ENCODE measurements at places on chromosomes 6 and 20.
A peak's percentile ranks its signal among the peaks of the same experiment; 100 is the strongest.

DNA sequence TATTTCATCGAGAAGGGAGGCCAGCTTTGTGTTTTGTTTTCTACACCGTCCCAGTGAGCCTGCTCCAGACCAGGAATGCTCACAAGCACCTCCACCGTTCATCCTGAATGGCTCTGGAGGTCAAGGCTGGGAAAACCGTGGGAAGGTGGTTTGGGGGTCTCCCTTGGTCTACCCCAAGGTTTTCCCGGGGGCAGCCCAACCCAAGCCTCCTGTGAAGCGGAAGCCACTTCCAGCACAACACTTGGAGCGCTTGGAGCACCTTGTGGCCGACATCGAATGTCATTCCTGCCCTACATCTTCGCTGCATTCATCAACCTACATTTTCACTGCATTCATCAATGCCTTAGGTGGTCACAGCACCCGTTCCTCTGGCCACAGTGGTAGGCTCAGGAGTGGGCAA lies 255.6 kb upstream of the PMEPA1 start:
- no peak for DNase-seq

DNA sequence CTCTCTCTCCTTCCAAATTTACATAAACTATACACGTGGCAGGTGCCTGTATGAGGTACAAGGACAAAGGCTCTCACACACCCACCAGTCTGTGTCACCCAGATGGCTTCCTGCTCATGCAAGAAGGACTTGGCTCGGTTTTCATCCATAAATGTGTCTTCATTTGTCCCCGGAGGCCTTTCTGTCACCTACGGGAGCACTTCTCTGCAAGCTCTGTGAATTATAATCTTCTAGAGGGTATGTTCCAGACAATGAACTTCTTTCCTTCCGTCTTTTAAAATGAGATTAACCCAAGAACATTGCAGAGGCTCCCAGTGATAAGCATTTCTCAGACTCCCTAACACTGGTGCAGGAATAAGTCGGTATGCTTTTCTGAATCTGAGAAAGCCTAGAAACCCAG lies 123.6 kb downstream of the PTPRT start:
- DNase-seq: no peak

- DNase-seq: peak; percentile 3
Observed at GRCh38 chr6:134437376-134437775, 119.5 kb upstream of the SGK1 start.

DNA sequence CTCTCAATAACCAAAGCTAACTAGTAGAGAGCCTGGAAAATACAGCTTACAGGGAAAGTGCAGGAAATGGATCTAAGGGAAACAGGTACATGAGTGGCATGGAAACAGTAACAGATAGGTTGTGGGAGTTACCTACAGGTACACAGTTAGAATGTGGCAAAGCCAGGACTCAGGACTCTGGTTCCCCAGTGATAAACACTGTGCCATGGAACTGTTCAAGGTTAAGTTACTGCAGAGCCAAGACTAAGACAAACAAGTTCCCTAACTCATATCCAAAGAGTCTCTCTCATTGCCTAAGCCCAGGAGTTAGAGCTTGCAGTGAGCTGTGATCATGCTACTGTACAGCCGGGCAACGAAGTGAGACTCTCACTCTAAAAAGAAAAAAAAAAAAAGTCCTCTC lies 6.6 kb downstream of the MED20 start:
- DNase-seq: no peak

GRCh38 chr20:18263723-18264122 lies 24.6 kb upstream of the ZNF133 start:
- no peak for DNase-seq

- no peak for DNase-seq
Observed at GRCh38 chr20:10119336-10119735, 84.5 kb downstream of the ANKEF1 start.

DNA sequence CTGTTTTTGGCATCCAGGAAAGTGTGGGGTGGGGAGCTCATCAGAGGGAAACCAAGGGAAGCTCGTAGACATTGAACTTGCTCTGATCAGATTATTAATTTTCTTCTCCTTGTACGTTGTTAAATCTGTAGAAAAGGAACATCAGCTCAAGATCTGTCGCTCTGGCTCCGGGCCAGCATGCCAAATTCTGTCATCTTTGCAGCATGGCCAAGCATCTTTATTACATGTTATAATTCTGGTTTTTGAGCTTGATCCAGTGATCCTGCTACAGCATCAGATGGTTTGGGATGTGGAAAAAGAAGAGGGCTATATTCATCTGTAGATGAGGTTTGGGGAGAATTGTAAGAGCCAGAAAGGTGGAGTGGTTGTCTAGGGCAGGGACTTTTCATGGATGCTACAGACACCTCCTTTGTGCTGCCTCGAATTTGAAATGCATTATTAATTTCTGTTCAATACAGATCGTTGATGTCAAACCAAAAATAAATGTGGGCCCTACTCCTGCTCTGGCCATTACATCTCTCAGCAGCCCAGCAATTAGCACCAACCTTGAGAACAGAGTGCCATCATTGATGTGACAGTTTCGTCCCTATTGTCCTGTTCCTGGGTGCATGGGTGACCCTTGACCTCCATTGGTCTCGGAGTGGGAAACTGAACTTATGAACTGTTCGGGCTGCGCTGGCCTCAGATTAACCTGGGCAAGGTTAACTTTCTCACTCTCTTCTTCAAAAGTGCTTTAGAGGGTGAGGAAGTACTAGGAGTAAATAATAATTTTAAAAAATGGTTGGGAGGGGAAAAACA lies 250.8 kb downstream of the SOX4 start:
- no peak for DNase-seq

- no peak for DNase-seq
Observed at GRCh38 chr6:35716798-35717197, 20.0 kb upstream of the ARMC12 start.

- DNase-seq: no peak
Observed at GRCh38 chr20:20971810-20972209, 134.3 kb downstream of the LINC00237 start.

DNA sequence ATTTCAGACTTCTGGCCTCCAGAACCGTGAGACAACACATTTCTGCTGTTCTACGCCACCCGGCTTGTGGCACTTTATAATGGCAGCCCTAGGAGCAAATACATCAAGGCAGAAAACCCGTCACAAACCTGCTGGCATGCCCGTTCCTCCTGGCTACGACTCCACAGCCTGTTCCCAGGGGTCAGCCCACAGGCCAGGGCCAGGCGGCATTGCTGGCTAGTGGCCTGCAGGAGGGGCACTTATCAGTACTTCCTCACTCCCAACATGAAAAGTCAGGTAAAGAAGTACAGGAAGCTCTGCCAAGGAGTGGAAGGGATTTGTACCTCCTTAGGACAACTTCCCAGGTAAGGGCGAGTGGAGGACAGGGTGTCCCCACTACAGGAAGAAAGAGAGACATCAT lies 223.1 kb upstream of the AGPAT4 start:
- no peak for DNase-seq

DNA sequence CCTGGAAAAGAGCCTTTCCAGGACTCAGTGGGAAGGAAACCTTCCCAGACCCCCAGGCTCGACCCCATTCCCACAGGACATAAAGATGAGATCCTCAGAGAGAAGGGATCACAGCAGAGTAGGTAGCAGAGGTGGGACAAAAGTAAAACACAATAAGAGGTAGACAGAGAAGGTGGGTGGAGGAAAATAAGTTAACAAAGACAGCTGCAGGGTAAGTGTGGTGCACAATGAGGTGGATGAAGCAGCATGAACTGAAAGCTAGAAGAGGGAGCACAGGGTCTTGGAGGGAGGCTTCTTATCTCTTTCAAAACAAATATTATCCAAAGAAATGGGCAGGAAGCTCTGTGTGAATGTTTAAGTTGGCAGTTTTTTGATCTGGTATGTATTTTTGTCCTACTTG lies 14.0 kb upstream of the MAP7 start:
- no peak for DNase-seq

- DNase-seq: no peak
Observed at GRCh38 chr6:20266851-20267608, 54.8 kb upstream of the MBOAT1 start.

DNA sequence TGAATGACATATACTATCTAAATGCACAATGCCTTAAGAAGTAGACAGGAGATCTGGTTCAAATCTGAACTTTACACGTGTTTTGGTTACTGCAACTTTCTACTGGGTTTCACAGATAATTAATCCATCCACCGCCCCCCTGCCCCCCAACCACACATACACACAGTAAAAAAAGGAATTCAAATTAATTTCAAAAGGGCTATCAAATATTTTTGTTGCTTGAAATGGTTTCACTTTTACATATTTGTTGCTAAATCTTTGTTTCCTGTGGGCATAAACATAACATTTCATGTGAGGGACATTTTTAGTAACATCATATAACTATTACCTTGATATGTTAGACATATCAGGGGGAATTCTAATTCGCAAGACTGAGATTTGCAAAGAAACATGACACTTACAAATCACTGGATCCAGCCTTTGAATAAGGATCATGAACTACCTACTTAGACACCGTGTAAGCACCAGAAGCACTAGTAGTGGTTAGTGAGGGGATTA lies 7.5 kb downstream of the NEDD9 start:
- no peak for DNase-seq

DNA sequence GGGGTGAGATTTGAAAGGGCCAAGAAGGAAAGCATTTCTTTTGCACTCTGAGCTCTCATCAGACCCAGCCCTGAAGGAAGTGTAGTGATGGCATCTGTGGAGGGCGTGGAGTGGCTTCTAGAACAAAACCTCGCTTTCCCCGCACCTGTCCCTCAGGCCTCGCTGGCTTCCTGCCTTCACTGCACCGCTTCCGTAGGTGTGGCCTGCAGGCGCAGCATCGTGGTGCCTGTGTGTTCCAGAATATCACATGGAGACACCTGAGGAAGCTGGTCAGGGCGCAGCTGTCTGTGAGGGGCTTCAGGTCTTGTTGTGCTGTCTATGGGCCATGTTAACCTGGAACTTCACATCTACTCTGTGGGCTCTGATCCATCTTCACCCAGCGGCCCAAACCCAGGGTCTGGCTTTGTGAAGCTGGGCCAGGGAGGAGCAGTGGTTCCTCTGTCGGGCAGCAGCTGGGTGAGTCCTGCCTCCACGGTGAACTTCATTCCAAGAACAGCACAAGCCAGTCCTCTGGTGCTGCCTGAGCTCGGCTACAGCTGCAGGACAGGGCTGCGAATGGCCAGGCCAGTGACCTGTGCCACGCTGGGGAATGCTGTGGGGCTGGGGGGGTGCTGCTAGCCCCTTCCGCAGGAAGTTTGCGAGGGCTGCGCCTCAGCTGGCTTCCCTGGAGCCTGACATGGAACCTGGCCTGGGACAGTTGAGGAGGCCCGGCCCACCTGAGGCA lies 40.9 kb downstream of the DSTN start:
- DNase-seq: peak; percentile 53

- DNase-seq: no peak
Observed at GRCh38 chr6:97422171-97422570, 139.2 kb upstream of the MMS22L start.

GRCh38 chr6:116217069-116217468 lies 36.8 kb downstream of the TSPYL4 start:
- no peak for DNase-seq

GRCh38 chr6:135372758-135373157 lies 124.8 kb downstream of the AHI1 start:
- no peak for DNase-seq

DNA sequence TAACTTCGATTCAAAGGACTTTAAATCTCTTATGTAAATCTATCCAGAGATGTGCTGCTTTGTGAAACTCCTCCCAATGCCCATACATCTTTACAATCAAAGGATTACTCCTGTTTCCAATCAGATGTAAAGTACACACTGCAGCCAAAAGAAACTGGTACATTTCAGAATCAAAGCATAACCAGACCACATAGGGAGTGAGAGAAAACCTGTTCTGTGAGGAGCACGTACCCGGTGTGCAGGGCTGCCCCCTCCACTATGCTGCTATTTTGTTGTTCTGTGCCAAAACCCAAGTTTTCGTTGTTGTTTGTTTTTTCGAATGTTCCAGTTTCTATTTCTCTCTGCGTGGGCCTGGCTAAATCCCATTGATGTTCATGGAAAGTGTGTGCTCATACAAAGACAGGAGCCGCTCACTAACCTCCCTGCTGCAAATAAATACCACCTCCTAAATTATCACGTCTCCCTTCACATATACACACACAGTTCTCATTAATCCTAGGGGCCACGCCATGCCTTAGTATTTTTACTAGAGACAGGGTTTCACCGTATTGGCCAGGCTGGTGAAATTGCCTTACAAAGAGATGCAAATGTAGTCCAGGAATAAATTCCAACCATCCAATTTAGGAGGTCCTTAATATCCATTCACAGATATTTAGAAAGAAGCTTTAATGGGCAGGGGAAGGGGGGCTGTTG lies 52.9 kb downstream of the ATP9A start:
- DNase-seq: no peak

GRCh38 chr20:24981790-24982189 lies 10.8 kb downstream of the APMAP start:
- no peak for DNase-seq

- no peak for DNase-seq
Observed at GRCh38 chr20:57308451-57309271, 20.9 kb upstream of the SPO11 start.

- no peak for DNase-seq
Observed at GRCh38 chr6:149236589-149236988, 80.9 kb upstream of the TAB2 start.

- no peak for DNase-seq
Observed at GRCh38 chr6:158852312-158853071, 33.3 kb upstream of the EZR start.

- no peak for DNase-seq
Observed at GRCh38 chr20:5864873-5865587, 85.3 kb downstream of the TRMT6 start.

DNA sequence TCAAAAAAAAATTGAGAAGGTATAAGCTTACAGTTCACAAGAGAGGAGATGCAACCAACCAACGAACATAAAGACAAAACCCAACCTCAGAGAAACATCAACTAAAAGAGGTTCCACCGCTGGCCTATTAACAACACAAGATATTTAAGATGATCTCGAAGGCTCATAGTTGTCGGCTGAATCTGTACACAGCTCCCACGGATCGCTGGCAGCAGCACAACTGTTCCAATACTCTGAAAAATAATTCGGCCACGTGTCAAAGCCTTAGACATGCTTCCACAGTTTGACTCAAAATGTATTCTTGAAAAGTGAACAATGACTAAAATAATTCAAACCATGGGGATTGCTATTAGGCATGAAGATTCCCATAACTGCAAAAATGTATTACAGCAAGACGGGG lies 13.7 kb downstream of the EXOC2 start:
- no peak for DNase-seq

- DNase-seq: no peak
Observed at GRCh38 chr6:99560668-99561067, 7.8 kb downstream of the CCNC start.

GRCh38 chr20:34363465-34364222 lies 571 bp downstream of the ITCH start:
- peak; percentile 14 for DNase-seq

DNA sequence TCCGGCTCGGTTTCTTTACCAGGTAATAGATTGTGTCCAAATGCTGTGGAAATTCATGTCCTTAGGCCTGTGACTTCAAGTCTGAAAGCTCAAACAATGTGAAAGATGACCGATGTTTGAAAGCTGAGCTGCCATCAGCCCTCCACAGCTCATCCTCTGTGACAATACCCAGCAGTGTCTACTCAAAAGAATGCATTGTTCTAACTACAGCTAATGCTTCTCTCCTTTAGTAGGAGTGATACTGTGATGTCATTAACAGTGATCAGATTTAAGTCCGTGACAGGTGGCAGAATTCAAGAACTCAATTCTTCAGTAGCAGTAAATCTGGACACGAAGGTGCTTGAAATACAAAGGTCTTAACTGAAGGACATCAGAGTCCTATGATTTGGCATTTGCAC lies 97.3 kb downstream of the RCAN2 start:
- no peak for DNase-seq

Measured in stimulated activated CD4-positive, alpha-beta T cell treated with anti-CD3 and anti-CD28 coated beads, Interleukin-12 subunit alpha, Interleukin-12 subunit beta, amount 100 ng/mL, for 4 hours (primary cell).